Type B pancreatic cell (in vitro differentiated cells): ENCODE measurements at places on chromosomes 13 and 19. TPM values are rescaled to one million over a fixed set of nuclear protein-coding genes. Genes with fewer than 3 reads are reported as not detected.

- H3K27me3 ChIP-seq, result no peaks in the 10 kb centered on the region
- DNase-seq, result no peak
- no peak overlapping the region for H3K27ac ChIP-seq
- no peaks in the 10 kb centered on the region for H3K36me3 ChIP-seq
- H3K4me1 ChIP-seq, result no peaks in the 10 kb centered on the region
These were observed 378.9 kb downstream of the SLITRK1 start for GRCh38 chr13:83503424-83503823.

GRCh38 chr13:43981091-43981490 lies 101.4 kb downstream of the LACC1 start:
- DNase-seq, result no peak
- no peaks in the 10 kb centered on the region for H3K36me3 ChIP-seq
- no peak overlapping the region for H3K4me3 ChIP-seq
- peaks cover 31% of the 10 kb centered on the region for H3K4me1 ChIP-seq

- peaks cover 4% of the 10 kb centered on the region for H3K27me3 ChIP-seq
- no peak for DNase-seq
- no peak overlapping the region for H3K27ac ChIP-seq
- no peak overlapping the region for H3K4me3 ChIP-seq
- no peaks in the 10 kb centered on the region for H3K36me3 ChIP-seq
These were observed 32.0 kb upstream of the TMEM255B start for GRCh38 chr13:113726961-113727411.

Gene EXOC3L2
- total RNA-seq, result 0.60 TPM in 1 of 2 replicates, not detected in the other

DNA sequence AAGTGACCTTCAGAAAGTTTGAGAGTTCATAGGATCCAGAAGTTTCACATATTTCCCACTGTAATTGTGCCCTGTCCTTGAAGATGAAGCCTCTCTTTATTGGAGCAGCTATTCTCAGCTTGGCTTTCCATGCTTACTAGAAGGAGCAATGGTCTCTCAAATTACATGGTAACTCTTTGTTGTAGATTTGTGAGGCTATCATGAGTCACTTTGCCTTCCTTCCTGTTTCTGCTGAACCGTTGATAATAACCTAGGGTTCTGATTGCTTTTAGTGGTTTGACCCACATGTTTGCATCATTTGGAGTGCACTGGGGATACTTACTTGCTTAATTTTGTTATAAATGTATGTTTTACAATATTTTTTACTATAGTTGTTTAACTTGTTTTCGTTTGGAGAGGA lies 772.9 kb upstream of the SLITRK6 start:
- no peak overlapping the region for H3K4me3 ChIP-seq
- no peaks in the 10 kb centered on the region for H3K4me1 ChIP-seq
- H3K27me3 ChIP-seq, result no peaks in the 10 kb centered on the region

GRCh38 chr19:50380137-50380536 lies 3.9 kb downstream of the NR1H2 start:
- no peak overlapping the region for H3K27ac ChIP-seq
- no peaks in the 10 kb centered on the region for H3K27me3 ChIP-seq
- no peak for DNase-seq
- H3K36me3 ChIP-seq, result peaks cover 5% of the 10 kb centered on the region
- H3K4me1 ChIP-seq, result peaks cover 23% of the 10 kb centered on the region
